ENCODE measurements at places on chromosomes 2 and 18. TPM values are rescaled to one million over a fixed set of nuclear protein-coding genes. Genes with fewer than 3 reads are reported as not detected.

DNA sequence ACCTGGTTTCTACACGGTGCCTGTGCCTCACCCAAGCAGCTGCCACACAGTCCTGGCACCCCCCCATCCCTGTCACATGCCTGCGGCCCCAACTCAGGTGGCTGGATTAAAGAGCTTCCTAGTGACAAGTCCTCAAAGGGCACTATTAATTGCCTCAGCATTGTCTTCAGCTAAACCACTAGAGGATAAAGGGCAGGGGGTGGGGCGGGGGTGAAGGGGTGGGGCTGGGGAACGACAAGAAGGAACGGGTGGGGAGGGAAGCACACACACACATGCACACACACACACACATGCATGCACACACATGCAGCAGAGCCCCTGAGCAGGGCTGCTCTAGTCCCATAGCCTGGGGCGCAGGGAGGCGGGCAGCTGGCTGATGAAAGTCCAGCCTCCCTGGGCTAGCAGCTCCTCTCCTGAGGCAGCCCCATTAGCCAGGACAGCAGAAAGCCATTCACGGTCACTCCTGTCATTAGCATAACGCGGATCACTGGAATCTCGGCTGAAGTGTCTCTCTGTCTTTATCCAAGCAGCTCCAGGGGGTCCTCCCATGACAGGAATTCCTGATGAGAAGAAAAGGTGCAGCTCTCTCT, 7.4 kb upstream of the TEX261 start:
- no peak for DNase-seq

Gene UGT1A10
- not detected for polyA plus RNA-seq

DNA sequence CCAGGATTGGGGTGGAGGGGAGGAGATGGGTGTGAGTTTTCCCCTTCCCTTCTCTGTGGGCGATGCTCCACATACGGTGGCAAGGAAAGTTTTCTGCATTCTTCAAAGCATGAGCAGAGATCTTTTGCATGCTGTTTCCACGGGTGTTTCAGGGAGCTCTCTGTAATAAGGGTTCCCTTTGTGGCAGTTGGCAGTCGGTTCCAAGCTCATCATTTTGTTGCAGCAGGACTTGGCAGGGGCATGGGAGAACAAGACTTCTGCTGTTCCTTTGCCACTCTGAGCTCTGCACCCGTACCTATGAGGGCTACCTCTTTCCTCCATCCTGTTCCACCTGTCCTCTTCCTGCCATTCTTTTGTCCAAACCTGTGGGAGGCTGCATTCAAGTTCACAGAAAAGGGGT, 71.3 kb upstream of the SPRED2 start:
- no peak for DNase-seq

Gene ASAP2
- polyA plus RNA-seq = 56.4 TPM

- no peak for DNase-seq
These were observed 188.9 kb upstream of the TNP1 start for GRCh38 chr2:217048730-217049129.

DNA sequence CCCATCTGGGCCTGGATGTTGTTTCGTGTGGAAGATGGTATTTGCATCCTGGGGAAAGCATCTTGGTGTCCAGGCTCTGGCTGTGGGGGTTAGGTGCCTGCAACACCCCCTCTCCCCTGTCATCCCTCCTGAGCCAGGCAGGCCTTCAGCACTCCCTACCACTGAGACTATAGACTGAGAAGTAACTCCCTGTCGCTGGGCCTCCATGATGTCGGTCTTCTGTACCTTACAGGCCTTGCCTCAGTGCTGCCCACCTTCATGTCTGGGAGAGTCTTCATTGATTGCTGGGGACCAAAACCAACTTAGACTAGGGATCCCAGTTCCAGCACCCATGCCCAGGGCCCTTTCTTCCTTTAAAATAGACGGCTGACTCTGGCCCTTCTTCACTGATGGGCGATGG, 33.1 kb upstream of the DNMT3A start:
- no peak for DNase-seq

Gene COX7A2L
- polyA plus RNA-seq = 102 TPM

GRCh38 chr2:178947006-178947405, 102.9 kb downstream of the CCDC141 start:
- DNase-seq = no peak

GRCh38 chr2:219437141-219437540, 2.5 kb downstream of the SPEG start:
- DNase-seq = no peak

GRCh38 chr2:39492095-39492590, 55.1 kb upstream of the MAP4K3 start:
- DNase-seq = peak; percentile 97

Gene DHRS9
- 0.36 TPM for polyA plus RNA-seq

DNA sequence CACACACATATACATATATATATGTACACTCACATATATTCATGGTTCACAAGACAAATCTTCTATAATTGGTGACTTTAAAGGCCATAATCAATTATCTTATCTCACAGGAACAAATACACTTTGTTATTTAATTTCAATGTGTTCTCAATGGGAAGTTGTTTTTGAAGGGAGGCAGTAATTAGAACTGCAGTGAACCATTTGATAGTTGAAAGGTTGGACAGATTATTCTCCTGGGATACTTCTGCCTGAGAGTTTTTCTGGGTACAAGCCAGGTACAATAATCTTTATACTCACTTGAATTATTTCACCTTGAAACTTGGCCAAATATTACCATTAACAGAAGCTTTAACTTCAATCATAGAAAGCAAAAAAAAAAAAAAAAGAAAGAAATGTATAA, 546.6 kb upstream of the LRRTM4 start:
- no peak for DNase-seq

GRCh38 chr2:10126632-10127026, 4.1 kb downstream of the RRM2 start:
- no peak for DNase-seq

- DNase-seq = no peak
These were observed 109.4 kb upstream of the FANCL start for GRCh38 chr2:58350484-58350883.
